ENCODE measurements at places on chromosomes 5 and 9.

GRCh38 chr5:93603793-93604643 lies 21.0 kb downstream of the NR2F1 start:
- peak; percentile 38 for DNase-seq

- no peak for DNase-seq
Observed at GRCh38 chr9:89956907-89957306, 352.1 kb downstream of the GADD45G start.

DNA sequence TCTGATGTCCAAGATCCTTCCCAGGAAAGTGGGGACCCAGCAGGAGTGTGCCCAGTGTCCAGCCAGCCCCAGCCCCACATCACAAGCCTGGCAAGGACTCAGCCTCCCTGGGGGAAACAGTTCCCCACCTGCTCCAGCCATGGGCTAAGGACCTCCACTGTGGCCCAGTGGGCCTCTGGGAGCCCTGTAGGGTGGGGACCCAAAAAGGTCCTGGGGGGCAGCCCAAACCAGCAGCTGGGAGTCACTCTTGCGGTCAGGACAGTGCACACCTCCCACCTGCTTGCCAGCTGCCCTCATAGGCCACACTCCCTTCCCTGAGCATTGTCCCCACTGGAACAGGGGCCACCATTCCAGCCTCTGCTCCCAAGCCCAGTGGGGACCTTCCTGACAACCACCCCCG lies 1.7 kb downstream of the ABCA2 start:
- no peak for DNase-seq

- DNase-seq: no peak
Observed at GRCh38 chr9:34671307-34671706, 8.8 kb upstream of the CCL27 start.

DNA sequence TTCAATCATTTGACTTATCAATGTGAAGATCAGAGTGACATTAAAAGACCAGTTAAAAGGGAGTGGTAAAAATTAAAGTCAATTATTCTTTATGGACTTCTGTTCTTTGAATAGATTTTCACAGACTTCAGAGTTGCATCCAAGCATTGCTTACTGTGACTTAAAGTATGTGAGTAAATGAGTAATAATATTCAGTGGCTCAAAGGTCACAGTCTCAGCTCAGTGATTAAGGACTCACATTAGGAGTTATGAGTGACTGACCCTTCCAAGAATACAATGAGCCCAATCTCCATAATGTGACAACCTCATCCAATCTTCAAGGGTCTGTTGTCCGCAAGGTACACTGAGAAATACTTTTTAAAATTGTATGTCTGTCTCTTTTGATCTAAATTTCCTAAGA lies 811.2 kb downstream of the BRINP1 start:
- DNase-seq: no peak
